CD4-positive, alpha-beta T cell treated with Interleukin-21 for 1 hour (primary cell): ENCODE measurements at places on chromosomes 13 and 19.

DNA sequence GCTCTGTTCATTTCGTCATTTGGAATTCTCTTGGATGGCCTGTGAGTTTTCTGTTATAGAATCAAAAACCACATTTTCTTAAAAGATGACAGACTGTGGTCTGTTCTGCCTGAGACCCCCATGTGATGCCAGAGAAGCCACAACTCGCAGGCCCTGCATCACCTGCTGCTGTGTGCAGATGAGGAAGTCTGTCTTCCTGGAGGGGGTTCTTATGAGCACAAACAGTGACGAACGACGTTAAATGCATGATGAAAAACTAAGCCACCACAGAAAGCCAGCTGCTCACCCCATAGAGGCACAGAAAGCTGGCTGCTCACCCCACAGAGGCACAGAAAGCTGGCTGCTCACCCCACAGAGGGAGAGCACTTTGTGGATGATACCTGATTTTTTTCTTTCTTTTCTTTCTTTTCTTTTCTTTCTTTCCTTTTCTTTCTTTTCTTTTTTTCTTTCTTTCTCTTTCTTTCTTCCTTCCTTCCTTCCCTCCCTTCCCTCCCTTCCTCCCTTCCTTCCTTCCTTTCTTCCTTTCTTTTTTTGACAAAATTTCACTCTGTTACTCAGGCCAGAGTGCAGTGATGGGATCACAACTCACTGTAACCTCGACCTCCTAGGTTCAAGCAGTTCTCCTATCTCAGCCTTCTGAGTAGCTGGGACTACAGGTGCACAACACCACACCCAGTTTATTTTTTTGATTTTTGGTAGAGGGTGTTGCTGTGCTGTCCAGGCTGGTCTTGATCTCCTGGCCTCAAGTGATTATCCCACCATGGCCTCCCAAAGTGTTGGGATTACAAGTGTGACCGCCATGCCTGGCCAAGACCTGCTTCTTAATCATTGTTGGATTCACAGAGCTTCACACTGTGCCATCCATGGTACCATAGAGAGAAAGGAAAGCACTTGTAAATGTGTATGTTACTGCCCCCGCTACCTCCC, 1191.4 kb downstream of the UQCRFS1 start:
- DNase-seq = no peak

DNA sequence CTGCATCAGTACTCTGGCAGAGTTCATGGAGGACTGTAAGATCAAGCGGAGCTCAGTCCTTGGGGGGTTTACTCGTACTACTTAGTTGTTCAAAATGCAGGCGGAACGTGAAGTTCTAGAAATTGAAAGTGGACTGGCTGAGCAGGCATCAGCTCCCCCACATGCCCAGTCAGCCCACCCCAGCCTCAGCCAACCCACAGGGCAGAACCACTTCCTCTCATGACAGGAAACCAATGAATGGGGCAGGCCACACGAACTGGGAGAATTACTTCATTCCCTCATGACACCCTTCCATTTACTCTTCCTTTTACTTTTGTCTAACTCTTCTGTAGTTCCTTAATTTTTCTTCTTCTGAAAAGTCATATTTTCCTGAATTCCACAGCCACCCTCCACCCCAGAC, 71.9 kb downstream of the FLT1 start:
- DNase-seq = peak; percentile 15

DNA sequence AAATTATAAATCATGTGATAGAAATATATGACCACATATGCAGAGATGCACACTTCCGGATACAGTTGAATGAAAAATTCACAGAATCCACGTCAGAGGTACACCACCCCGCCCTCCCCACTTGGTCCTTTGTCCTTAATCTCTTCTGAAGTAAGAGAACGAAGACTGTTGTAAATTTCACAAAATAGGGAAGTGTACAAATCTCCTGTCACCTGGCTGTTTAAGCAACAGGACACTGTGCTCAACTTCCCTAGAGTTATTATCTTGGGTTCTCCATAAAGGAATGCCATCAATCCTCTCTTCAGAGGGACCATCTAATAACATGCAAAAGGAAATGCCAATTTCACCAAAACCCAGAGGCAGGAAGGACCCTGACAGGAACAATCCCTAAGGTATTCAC, 10.5 kb upstream of the CEACAM6 start:
- DNase-seq = no peak

- no peak for DNase-seq
Observed at GRCh38 chr19:948842-949496, 23.1 kb downstream of the ARID3A start.

GRCh38 chr13:59531571-59532091, 632.1 kb downstream of the DIAPH3 start:
- peak; percentile 2 for DNase-seq

GRCh38 chr13:36986462-36987240, 12.5 kb downstream of the ALG5 start:
- DNase-seq = no peak

DNA sequence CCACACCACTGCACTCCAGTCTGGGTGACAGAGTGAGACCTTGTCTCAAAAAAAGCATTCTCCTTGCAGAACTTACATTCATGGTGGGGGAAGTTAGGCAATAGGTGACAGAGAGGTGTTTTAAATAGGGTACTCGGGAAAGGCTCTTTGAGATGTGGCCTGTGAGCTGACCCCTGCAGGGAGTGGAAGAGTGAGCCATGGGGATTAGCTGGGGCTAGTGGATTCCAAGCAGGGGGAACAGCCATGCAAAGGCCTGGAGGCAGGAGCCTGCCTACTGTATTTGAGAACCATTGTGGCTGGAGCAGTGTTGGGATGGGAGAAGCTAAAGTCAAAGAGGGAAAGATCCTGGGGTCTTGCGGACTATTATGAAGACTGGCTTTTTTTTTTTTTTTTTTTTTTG, 3.9 kb upstream of the DMKN start:
- no peak for DNase-seq

DNA sequence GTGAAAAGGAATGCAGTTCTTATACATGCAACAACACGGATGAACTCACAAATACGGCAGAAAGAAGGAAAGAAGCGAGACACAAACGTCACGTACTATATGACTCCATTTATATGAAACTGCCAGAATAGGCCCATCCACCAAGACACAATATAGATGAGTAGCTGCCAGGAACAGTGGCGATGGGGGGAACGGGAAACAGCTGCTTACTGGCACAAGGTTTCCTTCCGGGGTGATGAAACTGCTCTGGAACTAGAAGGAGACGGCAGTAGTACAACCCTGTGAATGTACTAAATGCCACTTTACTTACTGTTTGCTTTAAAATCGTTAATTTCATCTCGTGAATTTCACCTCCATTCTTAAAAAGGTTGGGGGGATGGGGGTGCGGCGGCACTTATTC, 28.9 kb downstream of the MLLT1 start:
- no peak for DNase-seq

DNA sequence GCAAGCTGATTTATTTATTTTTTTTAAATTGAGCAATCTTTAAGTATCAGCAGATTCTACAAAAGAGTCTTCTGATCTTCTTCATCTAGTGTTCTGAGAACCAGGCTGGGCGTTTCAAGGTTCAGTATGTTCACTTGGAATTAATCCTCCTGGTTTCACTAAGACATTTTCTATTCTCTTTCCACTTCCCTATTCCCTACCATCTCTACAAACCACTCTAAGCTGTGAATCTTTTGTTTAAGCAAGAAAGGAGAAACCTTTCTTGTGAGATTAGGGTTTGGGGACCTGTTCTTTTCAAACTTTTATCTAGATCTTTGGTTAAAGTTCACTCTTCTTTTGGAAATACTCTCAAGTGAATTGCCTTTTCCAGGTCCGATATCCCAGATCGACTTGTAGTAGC, 59.3 kb downstream of the URI1 start:
- no peak for DNase-seq

DNA sequence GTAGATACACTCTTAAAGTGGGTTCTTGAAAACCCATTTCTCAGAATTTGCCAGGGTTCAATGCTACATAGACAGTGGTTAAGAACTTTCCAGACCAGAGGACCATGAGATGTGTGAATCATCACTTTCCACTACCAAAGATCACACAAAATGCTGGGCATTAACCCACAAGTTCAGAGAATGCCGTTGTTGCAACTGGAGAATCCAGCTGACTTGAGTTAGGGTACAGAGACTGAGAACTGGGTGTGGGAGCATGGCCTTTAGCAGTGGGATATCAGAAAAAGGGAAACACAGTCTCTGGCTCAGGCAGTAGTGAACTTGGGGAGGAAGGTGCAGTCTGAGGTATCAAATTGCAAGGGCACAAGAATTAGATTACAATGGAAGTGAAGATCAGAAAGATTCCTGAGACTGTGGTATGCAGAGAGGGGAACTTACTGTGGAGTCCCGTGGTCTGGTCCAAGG, 51.5 kb upstream of the WDFY2 start:
- no peak for DNase-seq

GRCh38 chr19:29881386-29881785, 60.7 kb upstream of the URI1 start:
- DNase-seq = no peak

GRCh38 chr13:110726726-110727125, 13.2 kb downstream of the ING1 start:
- DNase-seq = peak; percentile 64

DNA sequence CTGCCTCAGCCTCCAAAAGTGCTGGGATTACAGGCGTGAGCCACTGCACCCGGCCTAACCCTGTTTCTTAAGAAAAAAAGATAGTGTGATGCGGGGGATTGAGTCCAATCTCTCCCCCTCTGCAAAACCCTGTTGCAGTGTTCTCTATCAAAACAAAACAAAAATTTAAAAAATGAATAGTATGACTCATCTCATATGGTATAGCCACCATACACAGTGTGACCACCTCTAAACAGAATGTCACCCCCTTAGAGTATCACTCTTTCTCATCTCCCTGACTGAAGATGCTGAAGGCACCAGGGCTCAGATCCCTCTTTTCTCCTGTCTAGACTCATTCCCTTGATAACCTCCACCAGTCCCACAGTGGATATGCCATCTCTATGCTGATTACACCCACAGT, 6.8 kb upstream of the ERF start:
- no peak for DNase-seq

DNA sequence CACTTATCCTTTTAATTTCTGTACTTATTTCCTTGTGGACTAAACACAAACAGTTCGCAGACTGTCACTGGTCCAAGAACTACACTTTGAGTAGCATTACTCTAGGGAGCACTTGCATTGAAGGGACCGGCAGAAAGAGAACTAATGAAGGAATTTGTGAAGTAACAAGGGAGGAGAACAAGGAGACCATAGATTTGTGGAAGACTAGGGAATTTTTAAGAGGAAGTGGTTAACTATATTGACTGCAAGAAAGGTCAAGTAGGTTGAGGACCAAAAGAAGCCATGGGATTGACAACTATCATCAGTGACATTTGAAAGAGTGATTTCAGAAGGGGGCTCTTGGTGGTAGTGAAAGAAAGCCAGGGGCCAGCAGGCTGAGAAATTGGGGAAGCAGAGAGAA, 4.0 kb upstream of the RB1 start:
- no peak for DNase-seq

DNA sequence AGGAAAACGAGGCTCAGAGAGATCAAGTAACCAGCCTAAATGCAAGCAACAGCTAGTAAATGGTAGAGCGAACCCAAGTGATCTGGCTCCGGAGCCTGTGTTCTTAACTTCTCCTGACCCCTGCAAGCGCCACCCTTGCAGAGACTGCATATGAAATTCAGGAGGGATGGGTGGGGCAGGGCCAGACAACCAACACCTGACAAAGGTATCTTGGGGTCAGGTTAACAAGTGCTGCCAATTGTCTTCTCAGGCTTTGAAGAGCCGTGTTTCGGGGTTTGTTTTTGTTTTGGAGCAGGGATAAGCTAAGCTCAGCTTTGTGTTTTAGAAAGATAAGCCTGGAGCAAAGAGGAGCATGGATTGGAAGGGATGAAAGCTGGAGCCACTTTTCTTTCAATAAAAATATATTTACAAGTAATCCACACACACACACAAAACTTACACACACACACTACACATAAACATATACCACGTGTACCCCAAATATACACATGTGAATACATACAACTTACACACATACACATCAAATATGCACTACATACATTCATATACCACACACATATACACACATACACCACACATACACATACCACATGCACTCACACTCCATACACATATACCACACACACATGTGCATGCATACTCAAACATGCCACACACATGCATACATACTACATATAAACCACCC, 722.0 kb downstream of the DIAPH3 start:
- DNase-seq = no peak

DNA sequence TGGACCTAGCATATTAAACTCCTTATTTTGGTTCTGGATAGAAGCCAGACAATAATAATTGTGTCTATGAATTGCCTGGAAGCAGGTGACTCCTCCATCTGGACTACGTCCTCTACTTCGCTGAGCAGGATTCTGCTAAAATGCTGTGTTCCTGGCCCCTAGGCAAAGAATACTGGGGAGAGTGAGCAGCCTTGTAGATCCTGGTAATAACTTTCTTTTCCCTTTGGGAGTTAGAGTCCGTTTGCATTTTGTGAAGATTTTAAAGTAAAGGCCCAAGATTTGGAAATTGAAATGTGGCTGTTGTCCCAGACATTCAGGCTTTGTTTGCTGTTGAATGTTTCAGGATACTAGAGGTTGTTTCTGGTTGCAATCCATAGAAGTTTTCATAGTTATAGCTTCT, 511.9 kb upstream of the KLF12 start:
- no peak for DNase-seq

DNA sequence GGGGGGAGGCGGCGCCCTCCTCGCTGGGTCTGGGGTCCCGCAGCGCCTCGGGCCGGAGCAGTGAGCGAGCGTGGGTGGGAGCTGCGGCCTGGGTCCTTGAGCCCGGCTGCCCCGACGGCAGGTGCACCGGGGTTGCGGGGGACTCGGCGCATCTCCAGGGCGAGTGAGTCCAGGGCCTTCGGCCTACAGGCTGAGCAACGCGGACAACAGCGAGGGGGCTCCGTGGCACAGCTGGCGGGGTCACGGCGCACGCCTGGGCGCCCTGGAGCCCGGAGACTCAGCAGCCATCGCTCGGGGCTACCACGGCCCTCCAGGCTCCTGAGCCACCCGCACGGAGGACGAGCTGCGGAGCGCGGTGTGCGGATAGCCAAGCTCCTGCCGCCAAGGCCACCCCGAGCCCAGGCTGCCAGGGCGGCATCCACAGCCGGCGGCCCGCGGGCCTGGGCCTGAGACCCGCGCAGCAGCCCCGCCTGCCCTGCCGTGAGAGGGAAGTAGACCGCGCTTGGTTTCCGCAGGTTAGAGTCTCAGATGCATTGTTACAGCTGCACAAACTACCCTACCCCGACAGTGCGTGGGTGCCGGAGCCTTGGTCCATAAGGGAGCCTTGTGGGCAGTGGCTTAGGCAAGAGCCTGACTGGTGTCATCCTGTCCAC, 253.9 kb upstream of the SGCG start:
- DNase-seq = no peak

- DNase-seq = no peak
Observed at GRCh38 chr13:35990196-35990595, 141.0 kb downstream of the DCLK1 start.

GRCh38 chr19:55672418-55672817, 2.6 kb upstream of the EPN1 start:
- DNase-seq = no peak

GRCh38 chr19:7705387-7706187, 3.7 kb upstream of the FCER2 start:
- DNase-seq = peak; percentile 81
